GM04504 (cell line): ENCODE measurements at places on chromosomes 3 and 15.
A peak's percentile ranks its signal among the peaks of the same experiment; 100 is the strongest.

- no peak for DNase-seq
These were observed 66.3 kb downstream of the B3GNT5 start for GRCh38 chr3:183319371-183319770.

- no peak for DNase-seq
These were observed 618.7 kb downstream of the SI start for GRCh38 chr3:164459521-164460151.

DNA sequence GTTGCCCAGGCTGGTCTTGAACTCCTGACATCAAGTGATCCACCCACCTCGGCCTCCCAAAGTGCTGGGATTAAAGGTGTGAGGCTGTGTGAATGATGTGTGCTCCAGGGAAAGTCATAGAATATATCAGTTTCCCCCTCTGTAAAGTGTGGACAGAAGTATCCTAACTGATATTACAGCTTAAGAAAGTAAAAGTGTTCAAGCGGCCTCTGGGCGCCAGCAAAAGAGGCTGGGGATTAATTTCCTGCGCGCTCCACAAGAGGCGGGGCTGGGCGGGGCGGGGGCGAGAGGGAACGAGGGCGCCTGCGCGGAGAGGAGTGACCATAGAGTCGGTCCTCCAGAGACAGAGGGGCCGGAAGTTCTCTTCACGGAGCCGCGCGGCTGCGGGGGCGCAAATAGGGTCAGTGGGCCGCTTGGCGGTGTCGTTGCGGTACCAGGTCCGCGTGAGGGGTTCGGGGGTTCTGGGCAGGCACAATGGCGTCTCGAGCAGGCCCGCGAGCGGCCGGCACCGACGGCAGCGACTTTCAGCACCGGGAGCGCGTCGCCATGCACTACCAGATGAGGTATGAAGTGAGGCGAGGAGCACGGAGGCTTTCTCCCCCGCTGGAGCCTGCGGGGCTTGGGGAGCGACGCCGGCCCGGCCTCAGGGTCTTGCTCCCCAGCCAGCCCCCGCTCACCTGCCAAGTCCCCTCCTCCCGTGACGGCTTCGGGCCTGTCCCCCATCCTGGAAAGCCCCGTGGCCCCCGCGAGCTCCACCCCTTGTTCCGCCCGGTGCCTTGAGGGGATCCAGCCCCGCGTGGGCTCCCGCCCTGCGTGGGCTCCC, at the start of gene JAGN1:
Gene JAGN1 (plus strand): TSS at position 362 of the 823 bp plus-strand sequence. CDS start 113 bp downstream, at position 475.
- DNase-seq: peak; percentile 71

DNA sequence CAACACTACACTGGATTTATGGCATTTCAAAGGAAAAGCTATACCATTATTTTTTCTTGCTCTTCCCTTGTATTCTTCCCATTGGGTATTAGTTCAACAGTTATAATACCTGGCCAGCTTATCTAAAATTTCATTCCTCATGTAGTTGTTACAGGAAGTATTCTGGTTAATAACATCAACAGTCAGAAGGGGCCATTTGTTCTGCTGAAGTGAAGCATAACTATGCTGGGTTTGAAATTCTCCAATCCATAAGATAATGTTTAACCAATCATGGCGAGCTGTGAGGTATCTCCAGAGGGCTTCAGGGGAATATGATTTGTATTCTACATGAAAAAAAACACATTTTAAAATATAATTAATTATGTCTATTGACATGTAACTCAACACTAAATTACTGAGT, 43.4 kb downstream of the SPG11 start:
- DNase-seq: no peak

GRCh38 chr3:193837347-193837827, 244.4 kb downstream of the OPA1 start:
- no peak for DNase-seq

DNA sequence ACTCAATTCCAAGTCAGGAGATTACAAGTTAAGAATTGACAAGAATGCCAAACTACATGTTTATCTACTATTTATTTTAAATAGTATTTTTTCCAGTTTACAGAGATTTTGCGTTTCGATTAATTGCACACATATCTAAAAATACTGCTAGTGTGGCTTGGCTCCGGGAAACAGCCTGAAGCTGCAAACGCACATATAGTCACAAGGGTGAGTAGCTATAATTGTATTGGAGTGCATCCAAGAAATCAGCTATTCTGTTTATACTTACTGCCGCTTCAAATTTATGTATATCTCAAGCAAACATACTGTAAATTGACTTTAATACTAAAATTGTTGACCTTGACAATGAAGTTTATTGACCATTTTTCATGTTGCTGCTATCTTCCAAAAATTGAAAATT, 77.0 kb upstream of the PLSCR5 start:
- no peak for DNase-seq
